ENCODE measurements at places on chromosomes 3 and 15. TPM values are rescaled to one million over a fixed set of nuclear protein-coding genes. Genes with fewer than 3 reads are reported as not detected.

The PTH1R gene
- polyA plus RNA-seq = 63.3 TPM

- DNase-seq = no peak
Observed at GRCh38 chr3:127419641-127420553, 132.1 kb upstream of the PRR20G start.

- no peak for DNase-seq
Observed at GRCh38 chr15:84594617-84595290, 6.1 kb upstream of the ZSCAN2 start.

DNA sequence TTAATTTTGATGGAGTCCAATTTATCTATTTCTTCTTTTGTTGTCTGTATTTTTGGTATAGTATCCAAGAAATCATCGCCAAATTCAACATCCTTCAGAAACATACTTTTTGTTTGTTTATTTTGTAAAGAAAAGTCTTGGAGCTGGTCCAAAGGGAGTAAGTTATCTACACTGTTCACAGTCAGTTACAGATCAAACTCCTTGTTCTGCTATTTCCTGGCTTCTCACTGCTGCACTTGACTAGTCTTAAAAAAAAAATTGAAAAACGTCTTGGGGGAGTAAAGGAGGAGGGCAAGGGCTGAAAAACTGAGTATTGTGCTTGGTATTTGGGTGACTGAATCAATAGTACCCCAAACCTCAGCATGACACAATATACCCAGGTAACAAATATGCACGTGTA is 105.6 kb downstream of the NFKBIZ start:
- DNase-seq = no peak

- peak; percentile 72 for DNase-seq
Observed at GRCh38 chr3:113174801-113175485, 36.4 kb upstream of the BOC start.

DNA sequence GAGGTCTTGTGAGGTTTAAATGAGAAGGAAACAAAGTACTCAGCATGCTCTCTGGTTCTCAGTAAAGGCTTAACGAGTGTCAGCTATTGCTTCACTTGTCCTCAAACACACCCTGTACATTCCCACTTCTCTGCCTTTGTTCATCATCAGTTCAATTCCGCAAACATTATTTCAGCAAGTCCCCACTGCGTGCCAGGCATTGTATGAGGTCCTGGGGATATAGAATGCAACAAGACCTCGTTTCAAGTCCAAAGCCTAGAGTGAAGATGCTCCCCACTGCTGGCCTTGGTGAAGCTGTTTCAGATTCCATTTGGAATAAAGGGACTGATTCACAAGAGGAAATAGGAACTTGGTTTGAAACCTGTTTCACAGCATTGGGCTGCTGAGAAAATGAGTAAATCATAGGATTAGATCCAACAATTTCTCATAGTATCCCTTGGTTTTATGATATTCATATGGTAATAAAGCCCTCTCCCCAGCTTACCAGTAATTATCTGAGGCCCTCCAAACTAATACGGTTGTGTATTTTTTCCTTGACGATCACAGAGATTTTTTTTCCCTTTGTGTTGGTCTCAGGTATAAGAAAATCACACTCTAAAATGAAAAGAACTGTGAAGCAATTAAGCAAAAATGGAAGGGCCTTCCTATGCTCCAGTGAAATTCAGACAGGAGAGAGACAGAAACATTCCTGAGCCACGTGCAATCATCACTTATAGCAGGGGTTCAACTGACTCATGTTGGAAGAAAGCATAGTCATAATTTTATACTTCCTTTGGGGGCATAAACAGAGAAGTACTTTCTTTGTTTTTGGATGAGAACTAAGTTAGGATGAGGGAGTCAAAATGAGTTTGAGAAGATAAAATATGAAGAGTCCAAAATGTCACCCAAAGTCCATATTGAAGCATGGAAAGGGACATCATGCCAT is 258.6 kb downstream of the RORA start:
- DNase-seq = no peak

- no peak for DNase-seq
Observed at GRCh38 chr3:186530415-186530814, 13.8 kb downstream of the CRYGS start.
